ENCODE measurements at places on chromosomes 13 and 19.

DNA sequence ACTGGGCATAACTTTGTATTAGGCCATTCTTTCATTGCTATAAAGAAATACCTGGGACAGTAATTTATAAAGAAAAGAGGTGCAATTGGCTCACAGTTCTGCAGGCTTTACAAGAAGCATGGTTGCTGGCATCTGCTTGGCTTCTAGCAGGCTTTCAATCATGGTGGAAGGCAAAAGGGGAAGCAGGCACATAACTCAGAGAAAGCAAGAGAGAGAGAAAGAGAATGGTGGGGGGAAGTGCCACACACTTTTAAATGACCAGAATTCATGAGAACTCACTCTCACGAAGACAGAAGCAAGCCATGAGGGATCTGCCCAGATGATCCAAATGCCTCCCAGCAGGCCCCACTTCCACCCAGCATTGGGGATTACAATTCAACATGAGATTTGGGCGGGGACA, 179.7 kb downstream of the SPRY2 start:
- DNase-seq: no peak

GRCh38 chr19:29247872-29248271, 34.9 kb upstream of the UQCRFS1 start:
- no peak for DNase-seq

DNA sequence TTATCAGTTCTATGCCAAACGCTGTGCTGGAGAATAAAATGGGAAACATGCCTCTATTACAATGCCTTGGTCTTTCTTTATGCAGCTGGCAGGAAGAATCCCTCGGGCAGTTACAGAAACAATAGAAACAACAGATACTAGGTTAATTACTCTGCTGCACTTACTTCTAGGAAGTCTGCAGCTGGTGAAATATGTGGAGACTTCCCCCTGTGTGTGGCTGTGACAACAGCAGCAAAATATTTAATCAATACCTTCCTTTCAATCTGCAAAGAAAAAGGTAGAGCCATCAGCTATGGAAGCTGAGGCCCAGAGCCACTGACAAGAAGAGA, 9.9 kb downstream of the STOML3 start:
- no peak for DNase-seq

GRCh38 chr19:35249146-35249847, 495 bp downstream of the LSR start:
- DNase-seq: no peak

DNA sequence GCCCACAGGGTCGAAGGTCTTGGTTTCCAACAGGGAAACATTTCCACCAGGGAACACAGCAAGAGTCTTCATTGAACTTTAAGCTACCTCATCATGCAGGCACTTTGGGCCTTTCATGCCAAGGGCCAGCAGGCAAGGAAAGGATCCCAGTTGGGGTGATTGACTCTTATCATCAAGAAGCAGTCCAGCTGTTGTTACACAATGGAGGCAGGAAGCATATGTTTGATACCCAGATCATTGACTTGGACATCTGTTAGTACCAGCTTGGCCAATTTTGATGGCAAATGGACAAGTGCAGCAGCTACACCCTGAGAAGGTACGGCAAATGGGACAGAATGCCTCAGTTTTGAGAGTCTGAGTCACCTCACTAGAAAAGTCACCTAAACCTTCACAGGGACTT, 10.9 kb upstream of the RCBTB1 start:
- no peak for DNase-seq

All from liver (tissue), 10 donors.